Activated CD4-positive, alpha-beta T cell treated with anti-CD3 and anti-CD28 coated beads, Interleukin-2, Interleukin-4, amounts not matched to agents 100 ng/mL and 50 ng/mL, durations not matched to agents 16 hours and 8 hours (primary cell): ENCODE measurements at places on chromosomes 5 and 9.

GRCh38 chr5:17308326-17309065 lies 91.1 kb downstream of the BASP1 start:
- DNase-seq, result no peak

GRCh38 chr5:133338504-133339355 lies 273.6 kb downstream of the FSTL4 start:
- no peak for DNase-seq

- no peak for DNase-seq
Observed at GRCh38 chr5:124675931-124676846, 70.2 kb downstream of the ZNF608 start.

DNA sequence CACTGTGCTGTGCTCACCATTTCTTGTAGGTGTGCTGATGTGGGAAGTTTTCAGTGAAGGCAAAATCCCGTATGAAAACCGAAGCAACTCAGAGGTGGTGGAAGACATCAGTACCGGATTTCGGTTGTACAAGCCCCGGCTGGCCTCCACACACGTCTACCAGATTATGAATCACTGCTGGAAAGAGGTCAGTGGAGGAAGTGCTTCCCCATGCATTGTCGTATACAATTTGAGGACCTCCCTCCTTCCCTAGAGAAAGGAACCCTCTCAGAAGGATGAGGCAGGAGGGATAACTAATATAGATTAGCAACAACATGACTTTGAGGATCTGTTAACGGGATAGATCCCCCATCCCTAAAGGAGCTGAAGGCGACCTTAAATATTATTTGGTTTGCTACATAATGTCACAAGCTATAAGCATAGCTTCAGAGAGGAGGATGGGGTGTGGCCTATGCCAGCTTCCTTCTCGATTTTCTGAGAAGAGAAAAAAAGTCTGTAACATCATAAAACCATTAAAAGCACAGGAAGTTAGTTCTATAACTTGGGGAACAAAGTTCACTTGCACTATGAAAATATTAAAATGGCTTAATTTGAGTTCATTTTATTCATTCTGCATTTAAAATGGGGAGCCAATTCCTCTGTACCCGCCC lies 17.0 kb upstream of the CYFIP2 start:
- DNase-seq, result no peak

DNA sequence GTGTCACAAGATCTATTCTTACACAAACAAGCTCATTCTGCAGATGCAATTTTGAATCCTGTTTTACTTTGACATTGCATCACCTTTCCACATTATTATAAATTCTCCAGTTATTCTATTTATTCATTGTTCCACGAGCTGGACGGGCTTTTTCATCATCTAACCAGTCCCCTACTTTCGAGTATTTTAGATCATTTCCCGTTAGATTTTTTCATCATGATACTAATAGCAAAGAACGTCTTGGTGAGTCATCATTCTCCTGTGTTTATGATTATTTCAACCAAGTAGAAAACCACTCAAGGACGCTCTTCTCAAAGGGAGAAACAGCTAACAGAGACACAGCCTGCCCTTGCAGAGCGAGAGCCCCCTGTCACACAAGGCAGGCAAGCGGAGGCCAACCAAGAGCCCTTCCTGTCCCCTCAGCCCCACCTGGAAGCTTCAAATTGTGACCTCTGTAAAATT lies 15.1 kb downstream of the BBLN start:
- no peak for DNase-seq

DNA sequence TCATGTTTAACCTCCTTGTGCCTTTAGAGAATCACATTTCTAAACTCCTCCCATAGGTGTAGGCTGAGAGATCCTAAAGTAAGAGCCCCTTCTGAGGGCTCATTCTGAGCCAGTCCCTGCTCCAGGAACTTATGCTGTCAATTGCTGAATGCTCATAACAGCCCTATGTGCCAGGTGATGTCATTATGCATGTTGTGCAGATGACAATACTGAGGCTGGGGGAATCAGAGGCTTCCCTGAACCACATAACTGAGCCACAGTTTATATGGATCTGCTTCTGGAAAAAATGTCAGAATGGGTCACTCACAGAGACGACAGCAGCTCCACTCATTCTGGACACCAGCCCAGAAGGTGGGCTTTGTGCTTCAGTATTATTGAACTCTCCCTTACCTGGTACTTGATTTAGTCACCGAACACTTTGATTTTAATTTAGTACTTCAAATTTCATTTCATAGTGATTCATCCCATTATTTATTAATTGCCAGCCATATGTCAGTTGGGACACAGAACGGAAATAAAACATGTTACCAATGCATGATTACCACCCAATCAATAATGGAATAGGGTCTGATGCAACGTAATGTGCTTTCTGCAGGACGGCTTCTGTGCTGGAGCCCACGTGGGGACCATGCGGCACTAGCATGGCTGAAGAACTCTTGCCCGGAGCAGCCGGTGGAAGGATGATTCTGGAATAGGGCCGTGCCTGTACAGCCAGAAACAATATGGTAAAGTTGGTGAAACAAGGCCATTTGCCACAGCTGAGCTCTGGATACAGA lies 406.3 kb downstream of the IRX1 start:
- no peak for DNase-seq

GRCh38 chr9:5493679-5494511 lies 16.4 kb upstream of the PDCD1LG2 start:
- peak; percentile 75 for DNase-seq

- DNase-seq, result no peak
Observed at GRCh38 chr5:73663161-73663859, 37.3 kb downstream of the ARHGEF28 start.

DNA sequence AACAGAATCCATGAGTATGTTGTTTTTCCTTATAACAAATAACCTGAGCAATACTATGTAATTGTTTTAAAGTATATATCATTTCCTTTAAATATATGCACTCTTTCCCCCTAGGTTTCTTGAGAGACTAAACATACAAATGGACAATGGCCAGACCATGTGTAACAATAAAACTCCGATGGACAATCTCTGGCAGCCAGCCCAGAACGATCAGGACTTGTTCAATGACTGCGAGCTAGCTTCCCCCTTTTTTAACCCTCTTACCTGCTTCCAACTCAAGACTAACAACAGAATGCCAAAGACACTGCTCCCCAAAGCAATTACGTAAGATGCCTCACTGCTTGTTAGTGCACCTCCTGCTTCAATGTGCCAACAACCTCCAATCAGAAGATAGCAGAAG lies 94.9 kb downstream of the HTR4 start:
- DNase-seq, result no peak

GRCh38 chr5:142819825-142820224 lies 49.6 kb downstream of the ARHGAP26 start:
- DNase-seq, result no peak

DNA sequence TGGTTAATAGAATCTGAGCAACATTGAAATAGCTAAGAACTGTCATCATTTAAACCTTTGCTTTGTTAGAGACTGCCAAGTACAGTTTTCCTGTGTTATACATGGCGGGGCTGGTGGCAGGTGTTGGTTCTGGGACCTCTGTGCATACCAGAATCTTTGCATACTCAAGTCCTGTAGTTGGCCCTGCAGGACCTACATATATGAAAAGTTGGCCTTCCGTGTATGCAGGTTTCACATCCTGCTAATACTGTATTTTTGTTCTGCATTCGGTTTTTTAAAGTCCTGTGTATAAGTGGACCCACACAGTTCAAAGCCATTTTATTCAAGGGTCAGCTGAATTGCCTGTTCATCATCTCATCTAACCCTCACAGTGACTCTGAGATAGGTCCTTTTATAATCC lies 36.4 kb downstream of the LARP1 start:
- DNase-seq, result no peak

DNA sequence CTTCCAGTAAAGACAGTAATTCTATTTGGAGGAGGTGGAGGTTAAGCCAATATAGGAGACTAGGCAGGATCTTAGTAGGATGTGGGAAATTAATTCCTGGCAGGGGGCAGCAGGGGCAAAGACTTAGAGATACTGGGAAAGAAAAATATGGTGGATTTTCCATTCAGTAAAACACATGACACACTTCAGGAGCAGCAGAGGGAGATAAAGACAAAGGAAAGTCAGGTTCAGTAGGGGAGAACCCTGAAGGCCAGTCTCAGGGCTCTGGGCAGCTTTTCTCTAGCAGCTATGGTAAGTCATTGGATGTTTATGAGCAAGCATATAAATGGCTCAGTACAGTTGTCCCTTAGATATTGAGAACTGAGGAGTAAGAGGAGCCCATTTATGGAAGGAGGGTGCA lies 105.5 kb downstream of the PJA2 start:
- no peak for DNase-seq

GRCh38 chr5:157390551-157391297 lies 69.3 kb upstream of the NIPAL4 start:
- DNase-seq, result peak; percentile 79

GRCh38 chr9:69317081-69317480 lies 7.9 kb upstream of the ENTREP1 start:
- DNase-seq, result no peak

- no peak for DNase-seq
Observed at GRCh38 chr5:113153512-113154097, 177.0 kb downstream of the DCP2 start.

- no peak for DNase-seq
Observed at GRCh38 chr5:36646507-36647023, 40.2 kb downstream of the SLC1A3 start.

- no peak for DNase-seq
Observed at GRCh38 chr9:20302197-20302596, 320.1 kb downstream of the MLLT3 start.

GRCh38 chr9:91937727-91938126 lies 12.3 kb downstream of the ROR2 start:
- no peak for DNase-seq

DNA sequence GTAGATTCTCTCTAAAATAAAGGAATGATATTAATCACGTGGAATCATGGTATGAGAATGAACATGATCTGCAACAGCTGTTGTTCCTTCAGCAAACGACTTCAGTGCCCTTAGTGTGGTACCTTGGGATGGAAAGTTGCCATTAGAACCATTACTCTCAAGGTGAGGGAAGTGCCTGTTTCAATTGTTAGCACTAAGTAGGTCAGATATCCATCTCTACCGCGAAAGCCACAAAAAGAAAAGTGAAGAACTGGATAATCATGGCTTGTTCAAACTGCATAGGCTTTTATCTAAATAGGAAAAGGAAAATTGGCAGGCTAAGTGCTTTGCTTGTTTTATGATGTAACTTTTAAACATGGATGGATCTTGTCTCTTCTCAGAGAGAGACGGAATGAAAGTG lies 380.7 kb downstream of the MRPS30 start:
- no peak for DNase-seq

- DNase-seq, result no peak
Observed at GRCh38 chr5:176697934-176698538, 50.8 kb downstream of the TSPAN17 start.

GRCh38 chr9:130498298-130498917 lies 53.6 kb downstream of the ASS1 start:
- no peak for DNase-seq

- DNase-seq, result no peak
Observed at GRCh38 chr9:124741662-124742061, 29.4 kb downstream of the NR6A1 start.

DNA sequence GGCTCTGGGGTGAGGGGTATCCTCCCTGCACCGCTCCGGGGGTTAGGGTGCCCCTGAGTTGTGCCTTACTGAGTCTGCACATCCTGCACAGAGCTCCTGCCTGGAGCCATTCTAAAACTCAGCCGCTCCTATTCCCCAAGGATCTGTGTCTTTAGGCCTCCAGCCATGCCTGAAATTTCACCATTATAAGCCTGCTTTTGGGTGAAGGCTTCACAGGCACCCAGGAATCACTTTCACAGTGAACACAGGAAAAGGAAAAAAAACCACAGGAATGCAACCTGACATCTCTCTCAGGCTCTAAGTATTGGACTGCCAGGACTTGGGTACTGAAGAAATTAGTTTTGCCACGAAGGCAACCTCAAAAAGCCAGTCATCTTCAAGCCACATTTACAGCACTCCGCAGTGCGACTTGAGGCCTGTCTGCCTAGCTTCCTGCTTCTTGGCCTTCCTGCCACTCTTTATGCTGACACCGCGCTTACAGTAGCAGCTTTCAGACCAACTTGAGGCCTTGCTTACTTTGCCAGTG lies 30.9 kb downstream of the GALNT10 start:
- DNase-seq, result peak; percentile 78

- peak; percentile 51 for DNase-seq
Observed at GRCh38 chr5:149549461-149550267, 1.6 kb downstream of the CSNK1A1 start.
